NCI-H1105 treated with DMSO at 0.1 percent for 48 hours (cell line): ENCODE measurements at places on chromosomes 6 and 20.

GRCh38 chr20:19867074-19867473, 109.0 kb downstream of the RIN2 start:
- DNase-seq, result no peak

GRCh38 chr20:62837790-62838127, 20.9 kb downstream of the COL9A3 start:
- DNase-seq, result no peak

GRCh38 chr6:7647504-7647903, 57.5 kb downstream of the SNRNP48 start:
- no peak for DNase-seq

DNA sequence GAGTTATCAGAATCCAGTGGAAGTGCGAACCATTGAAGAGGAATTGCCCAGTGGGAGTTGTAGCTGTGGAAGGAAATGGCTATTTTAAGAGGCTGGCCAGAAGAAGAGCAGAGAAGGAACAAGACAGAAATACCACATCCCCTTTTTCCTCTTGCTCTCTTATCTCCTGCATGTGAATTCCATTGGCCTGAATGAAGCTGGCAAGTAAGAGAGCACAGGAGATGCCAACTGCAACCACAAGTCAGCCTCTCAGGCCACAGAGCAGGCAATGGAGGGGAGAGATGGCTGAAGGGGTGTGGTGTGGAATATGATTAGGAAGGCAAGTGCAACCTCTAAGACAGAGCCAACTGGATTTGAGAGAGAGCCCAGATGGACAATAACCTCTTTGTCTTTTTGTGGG, 362.7 kb upstream of the IMPG1 start:
- no peak for DNase-seq

DNA sequence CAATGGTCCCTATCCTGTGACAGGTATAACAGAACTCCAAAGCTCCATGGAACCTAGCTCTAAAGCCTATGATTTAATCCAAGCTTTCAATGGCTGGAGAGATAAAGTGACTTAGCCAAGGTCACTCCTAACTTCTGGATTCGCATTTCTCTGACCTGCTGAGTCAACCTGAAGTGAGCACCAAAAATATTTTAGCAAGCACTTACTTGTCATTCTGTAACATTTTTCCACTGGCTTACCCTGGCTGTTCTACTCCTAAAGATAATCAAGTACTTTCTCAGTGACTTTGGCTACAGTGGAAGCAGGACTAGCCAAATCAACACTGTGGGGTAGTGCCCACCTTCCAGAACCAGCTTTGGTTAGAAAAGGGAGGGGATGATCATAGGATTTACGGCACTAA, 188.3 kb downstream of the OGFRL1 start:
- DNase-seq, result no peak

- DNase-seq, result no peak
These were observed 87.7 kb downstream of the PDE7B start for GRCh38 chr6:135939208-135939591.
